ENCODE measurements at places on chromosomes 1 and 21.

GRCh38 chr1:24501371-24502064 lies 1.1 kb upstream of the RCAN3 start:
- no peak for ATAC-seq

DNA sequence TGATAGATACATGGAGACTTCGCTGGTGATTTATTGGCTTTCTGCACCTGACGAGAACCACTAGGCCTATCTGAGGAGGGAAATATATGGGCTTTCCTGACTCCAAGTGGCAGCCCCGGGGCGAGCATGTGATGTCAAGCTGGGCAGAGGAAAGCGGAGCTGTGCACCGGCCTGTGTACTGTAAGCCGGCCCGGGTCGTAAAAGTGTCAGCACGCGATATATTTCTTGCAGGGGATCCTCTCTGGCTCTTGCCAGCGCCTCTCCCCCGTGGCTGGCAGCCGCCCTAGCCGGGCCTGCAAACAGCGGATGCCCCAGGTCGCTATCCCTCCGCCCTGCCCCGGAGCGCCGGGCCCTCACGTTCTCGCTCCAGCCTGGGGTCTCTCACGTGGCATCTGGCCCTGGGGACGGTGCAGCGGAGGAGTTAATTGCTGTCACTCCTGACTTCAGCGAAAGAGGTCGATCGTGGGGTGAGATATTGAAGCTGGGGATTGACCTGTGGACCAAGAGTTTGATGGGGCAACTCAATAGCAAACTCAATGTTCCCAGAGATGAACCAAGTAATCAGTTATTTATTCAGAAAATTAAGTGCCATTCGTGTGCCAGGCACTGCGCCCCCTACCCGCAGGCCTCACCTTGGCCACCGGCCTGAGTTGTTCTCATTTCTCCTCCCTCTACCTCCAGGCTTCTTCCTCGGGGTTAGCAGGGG lies 41.0 kb upstream of the HAO2 start:
- peak; percentile 89 for ATAC-seq

GRCh38 chr21:41601573-41602368 lies 93.8 kb upstream of the TMPRSS2 start:
- ATAC-seq: no peak

DNA sequence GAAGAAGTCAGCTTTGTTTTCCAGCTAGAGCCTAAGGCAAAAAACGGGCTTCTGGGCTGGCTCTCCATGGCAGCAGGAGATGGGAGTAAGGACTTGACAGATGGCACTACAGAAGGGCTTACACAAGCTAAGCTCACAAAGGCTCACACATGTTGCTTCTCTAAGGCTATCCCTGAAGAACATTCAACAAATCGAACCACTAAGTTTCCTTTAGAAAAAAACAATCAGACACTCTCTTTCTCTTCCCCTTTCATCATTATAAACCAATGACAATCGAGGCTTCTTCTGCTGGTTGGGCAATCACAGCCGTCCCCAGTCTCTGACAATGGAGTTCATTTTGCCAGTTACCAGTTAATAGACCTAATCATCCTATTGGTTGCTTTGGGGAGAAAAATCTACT lies 40.5 kb downstream of the TRIT1 start:
- ATAC-seq: no peak

DNA sequence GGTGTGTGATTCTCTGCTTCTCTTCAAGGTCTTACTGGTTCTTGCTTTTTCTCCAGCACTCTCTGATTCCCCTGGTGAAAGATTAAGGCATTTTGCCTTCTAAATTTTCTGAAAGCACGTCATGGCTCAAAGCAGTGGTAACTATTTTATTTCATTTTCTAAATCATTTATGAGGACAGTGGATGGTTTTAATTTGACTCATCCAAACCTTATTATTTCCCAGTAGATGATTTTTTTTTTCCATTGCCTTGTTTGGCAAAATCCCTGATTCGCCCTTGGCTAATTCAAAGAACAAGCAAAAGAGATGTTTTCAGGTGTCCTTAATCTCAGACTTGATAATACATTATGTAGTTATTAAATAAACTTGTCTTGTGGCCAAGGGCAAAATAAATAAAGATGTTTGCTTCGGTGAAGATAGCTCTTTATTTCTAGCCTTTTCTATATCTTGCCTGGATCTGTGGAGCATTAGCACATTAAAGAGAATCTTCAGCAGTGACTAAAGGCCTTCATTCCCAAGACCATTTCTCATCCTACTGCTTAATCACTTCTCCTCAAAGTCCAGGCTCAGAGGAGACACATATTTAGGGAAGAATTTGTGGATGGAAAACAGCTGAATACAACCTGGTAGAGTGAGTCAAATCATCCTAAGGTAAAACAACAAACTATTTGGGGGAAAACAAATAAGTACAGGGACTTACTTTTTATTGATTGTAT lies 359.8 kb downstream of the DUSP10 start:
- no peak for ATAC-seq

- ATAC-seq: no peak
Measured at GRCh38 chr1:3002349-3003038, 18.8 kb upstream of the ACTRT2 start.

DNA sequence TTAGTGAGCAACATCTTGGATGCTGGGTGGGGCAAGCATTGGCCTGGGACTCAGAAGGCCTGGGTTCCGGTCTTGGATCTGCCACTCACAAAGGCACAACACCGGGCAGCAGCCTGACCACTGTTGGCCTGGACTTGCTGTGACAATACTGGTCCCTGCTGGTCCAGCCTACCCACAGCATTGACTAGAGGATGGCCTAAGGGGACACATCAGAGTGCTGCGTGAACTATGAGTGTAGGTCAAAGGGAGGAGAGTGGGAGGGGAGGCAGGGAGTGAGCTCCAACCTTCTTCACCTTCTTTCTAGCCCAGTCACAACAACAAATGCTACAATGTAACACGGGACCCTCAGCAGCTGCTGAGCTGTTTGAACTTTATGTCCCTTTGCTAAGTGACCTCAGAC lies 31.1 kb downstream of the TMEM50A start:
- ATAC-seq: no peak

GRCh38 chr1:6984986-6985385 lies 199.7 kb downstream of the CAMTA1 start:
- peak; percentile 63 for ATAC-seq

DNA sequence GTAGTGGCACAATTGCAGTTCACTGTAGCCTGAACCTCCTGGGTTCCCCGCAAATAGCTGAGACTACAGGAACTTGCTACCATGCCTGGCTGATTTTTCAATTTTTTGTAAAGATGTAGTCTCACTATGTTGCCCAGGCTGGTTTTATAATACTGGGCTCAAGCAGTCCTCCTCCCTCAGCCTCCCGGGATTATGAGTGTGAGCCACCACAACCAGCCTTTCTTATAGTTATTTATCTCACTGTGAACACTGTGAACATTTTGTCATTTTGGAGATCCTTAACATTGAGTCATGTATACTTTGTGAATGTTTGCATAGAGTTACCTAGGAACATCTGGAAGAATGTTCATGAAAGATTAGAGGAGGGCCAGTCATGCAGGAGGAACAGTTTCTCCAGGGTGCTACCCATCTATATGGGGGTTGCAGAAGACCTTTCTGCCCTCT lies 127.1 kb upstream of the CACYBP start:
- peak; percentile 83 for ATAC-seq

DNA sequence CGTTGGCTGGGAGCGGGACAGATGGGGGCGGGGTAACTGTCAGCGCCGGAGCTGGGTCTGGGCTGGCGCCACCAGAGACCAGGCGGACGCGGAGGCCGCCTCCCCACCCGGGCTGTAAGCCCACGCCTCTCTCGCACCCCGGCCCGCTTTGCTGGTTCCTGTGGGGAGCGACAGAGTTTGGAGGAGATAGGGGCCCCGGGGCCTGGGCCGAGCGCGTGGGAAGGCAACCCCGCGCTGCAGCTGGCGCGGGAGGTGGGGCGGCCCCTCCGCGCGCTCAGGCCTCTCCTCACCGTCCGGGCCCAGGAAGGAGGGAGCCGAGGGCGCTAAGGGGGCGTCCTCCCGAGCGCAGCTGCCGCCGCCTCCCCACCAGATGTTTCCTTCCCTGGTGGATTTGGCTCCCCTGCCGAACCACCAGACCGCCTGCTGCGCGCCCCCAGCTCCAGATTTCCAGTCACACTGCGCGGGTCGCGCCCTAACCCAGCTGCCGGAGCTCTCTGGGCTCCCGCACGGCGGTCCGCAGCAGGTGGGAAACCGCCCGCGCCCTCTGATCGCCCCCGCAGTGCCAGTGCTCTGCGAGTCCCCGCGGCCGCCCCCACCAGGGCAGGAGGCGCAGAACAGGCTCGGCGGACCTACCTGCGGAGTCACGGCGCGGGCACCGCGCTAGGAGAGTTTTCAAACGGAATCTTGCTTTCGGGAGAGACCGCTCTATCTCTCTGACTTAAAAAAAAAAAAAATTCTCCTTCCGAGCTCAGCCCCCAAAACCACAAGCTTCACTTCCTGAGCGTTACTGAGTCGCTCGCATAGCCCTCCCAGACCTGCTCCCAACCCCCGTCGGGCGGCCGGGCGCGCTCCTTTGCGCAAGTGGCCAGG lies 1.1 kb downstream of the GFI1 start:
- ATAC-seq: peak; percentile 32

DNA sequence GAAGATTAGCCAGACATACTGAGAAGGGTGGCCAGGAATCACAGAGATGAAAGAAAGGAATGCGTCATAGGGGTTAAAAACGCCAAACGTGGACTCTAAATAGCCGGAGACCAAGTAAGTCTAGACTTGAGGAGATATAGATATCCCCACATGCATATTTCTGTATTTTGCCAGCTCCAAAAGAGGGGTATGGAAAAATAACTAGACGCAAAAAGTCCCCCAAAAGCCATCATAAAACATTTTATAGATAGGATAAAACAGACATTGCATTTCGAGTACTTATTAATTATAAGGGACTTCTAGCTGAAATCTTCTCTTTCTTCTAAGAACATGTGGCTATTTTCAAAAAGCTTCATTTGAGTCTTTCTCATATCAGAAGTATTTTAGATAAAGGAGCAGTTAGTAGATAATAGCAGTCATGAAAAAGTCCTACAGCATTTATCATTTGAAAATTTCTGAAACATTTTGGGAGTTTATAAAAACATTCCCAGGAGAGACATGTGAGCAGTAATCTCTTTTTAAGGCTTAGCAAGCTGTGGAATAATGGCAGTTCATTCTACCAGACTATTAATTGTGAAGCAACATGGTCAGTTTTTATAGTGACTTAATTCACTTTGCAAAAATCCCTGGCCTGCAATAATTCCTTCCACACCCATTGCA lies 6.1 kb downstream of the KIF26B start:
- no peak for ATAC-seq

DNA sequence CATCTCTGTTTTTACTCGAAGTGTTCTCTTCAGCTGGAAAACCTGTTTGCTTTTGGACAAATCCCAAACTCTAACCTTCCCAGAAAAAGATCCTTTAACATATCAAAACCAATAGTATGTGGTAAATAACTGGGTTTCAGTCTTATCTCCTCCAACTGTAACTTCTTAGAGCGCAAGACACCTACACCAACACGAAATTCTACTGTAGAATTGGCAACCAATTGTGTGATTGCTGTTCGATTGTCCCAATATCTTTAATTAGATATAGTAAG lies 5.8 kb upstream of the MPZL1 start:
- no peak for ATAC-seq

- ATAC-seq: peak; percentile 17
Measured at GRCh38 chr1:94542088-94542870, 720 bp upstream of the F3 start.

- ATAC-seq: no peak
Measured at GRCh38 chr1:89698624-89699023, 65.7 kb downstream of the LRRC8C start.

GRCh38 chr1:199279067-199279466 lies 640.2 kb downstream of the PTPRC start:
- ATAC-seq: no peak

DNA sequence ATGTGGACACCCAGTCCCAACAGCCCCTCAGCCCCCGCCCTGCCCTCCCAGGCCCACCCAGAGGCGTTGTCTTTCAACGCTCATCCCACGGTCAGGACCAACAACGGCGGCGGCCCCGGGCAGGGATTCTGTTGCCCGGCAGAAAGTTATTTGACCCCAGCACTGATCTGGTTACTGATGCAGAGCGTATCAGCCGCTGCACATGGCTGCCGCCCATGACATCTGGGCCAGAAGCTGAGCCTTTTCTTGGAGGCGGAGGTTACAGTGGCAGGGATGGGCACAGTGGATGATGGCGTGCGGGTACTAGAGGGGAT lies 127.1 kb upstream of the ARHGEF16 start:
- no peak for ATAC-seq

DNA sequence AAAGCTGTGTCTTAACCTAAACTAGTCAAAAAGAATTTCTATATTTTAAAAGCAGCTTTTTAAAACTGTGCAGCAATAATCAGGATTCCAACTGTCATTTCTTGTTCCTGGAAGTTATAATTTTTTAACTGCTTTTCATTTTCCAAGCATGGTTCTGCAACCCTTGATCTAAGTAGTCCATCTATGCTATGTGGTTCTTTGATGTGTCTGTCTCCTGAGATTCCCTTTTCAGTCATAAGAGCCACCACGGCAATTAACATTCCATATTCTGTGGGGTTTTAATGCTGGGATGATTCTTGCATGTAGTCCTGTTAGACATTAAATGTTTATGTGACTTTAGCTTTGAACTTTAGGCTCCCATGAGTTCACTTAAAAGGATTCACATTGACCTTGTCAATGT lies 220.4 kb downstream of the TPR start:
- ATAC-seq: no peak

DNA sequence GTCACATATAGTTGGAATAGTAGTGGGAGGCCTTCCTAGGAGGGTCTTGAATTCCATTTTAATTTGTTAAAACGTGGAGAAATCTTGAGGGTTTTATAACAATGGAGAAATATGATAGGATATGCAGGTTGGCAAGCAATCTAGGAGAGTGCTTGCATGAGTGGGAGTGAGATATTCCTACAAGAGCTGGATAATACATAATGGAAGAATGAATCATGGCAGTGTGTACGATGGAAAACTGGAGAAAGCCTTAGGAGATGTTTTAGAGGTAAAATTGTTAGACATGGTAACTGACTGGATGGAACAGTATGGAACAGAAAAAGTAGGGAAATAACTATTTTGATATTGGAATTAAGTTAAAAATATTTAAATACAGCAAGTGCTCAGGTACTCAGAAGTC lies 352.4 kb downstream of the PTBP2 start:
- ATAC-seq: no peak

GRCh38 chr1:107900090-107900945 lies 64.7 kb downstream of the VAV3 start:
- no peak for ATAC-seq

DNA sequence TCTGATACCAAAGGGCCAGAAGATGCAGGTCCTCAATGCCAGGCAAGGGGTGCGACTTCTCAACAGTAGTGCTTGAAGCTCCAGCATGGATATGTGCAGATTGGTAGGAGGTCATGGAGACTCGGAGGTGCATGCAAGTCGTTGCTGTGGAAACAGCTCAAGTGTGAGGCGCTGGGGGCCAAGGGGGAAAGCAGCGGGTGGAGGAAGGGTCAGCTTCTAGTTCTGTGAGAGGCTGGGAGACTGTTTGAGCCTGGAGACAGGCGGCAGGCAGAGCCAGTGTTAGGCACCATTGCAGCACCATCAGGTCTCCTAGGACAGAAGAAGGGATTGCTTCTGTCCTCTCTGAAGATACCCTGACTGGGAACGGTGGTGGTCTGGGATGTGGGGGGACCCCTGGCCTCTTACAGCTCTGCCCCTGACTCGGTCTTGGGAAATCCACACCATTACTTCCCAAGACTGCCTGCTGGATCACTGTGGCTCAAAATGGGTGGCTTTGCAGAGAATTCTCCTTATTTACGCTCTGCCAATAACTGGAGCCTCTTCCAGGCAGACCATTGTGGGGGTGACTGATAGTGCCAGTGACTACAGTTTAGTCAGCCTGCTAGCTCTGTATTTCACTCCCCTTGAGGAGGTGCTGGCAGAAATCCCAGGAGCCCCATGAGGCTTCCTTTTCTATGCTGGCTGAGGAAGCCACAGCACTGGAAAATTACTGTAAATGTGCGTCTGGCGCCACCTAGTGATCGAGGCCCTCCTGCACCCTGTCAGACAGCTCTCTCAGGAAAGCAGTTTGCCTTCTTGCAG lies 46.3 kb upstream of the VANGL1 start:
- peak; percentile 98 for ATAC-seq

Measured in motor neuron (in vitro differentiated cells).